Naive thymus-derived CD8-positive, alpha-beta T cell (primary cell): ENCODE measurements at places on chromosomes 6 and 20. TPM values are rescaled to one million over a fixed set of nuclear protein-coding genes. Genes with fewer than 3 reads are reported as not detected.

The RAD21L1 gene
- polyA plus RNA-seq, result not detected

The CALHM4 gene
- polyA plus RNA-seq, result not detected

The SLC26A8 gene
- not detected for polyA plus RNA-seq

The SEMG1 gene
- not detected for polyA plus RNA-seq

The FBXO5 gene
- 5.9 TPM for polyA plus RNA-seq

The RSPO3 gene
- not detected for polyA plus RNA-seq

The BCAS4 gene
- 51.5 TPM for polyA plus RNA-seq

The POM121L2 gene
- polyA plus RNA-seq, result not detected

The HNF4A gene
- polyA plus RNA-seq, result not detected

The SLC17A2 gene
- not detected for polyA plus RNA-seq

The CAPN11 gene
- polyA plus RNA-seq, result not detected

The PTCHD4 gene
- not detected for polyA plus RNA-seq

The OOEP gene
- polyA plus RNA-seq, result 0.60 TPM

The OPRM1 gene
- not detected for polyA plus RNA-seq

The SCUBE3 gene
- 0.06 TPM for polyA plus RNA-seq

The TM9SF4 gene
- polyA plus RNA-seq, result 43.4 TPM

The RBBP8NL gene
- polyA plus RNA-seq, result not detected

The B3GALT4 gene
- polyA plus RNA-seq, result 14.5 TPM

The REV3L gene
- polyA plus RNA-seq, result 3.2 TPM

The FAM50B gene
- 12.7 TPM for polyA plus RNA-seq

The NRSN1 gene
- not detected for polyA plus RNA-seq

The ADA gene
- polyA plus RNA-seq, result 38.2 TPM

The PACRG gene
- 0.34 TPM for polyA plus RNA-seq

The ASIP gene
- not detected for polyA plus RNA-seq

The C4A gene
- not detected for polyA plus RNA-seq

The RIMS1 gene
- polyA plus RNA-seq, result not detected

The C6orf141 gene
- polyA plus RNA-seq, result not detected

The ENPP5 gene
- polyA plus RNA-seq, result 1.4 TPM

The LY86 gene
- 6.0 TPM for polyA plus RNA-seq

The CFAP206 gene
- polyA plus RNA-seq, result not detected

The ZNF831 gene
- 5.9 TPM for polyA plus RNA-seq

The WFDC5 gene
- not detected for polyA plus RNA-seq

The SNX5 gene
- polyA plus RNA-seq, result 58.6 TPM

The CST4 gene
- polyA plus RNA-seq, result not detected

The NOX3 gene
- polyA plus RNA-seq, result not detected

The ELOVL4 gene
- 1.5 TPM for polyA plus RNA-seq

The CYP39A1 gene
- not detected for polyA plus RNA-seq

The TNFAIP3 gene
- polyA plus RNA-seq, result 139 TPM

The OXT gene
- 2.2 TPM for polyA plus RNA-seq

The SCRT2 gene
- polyA plus RNA-seq, result not detected

The PEDS1 gene
- polyA plus RNA-seq, result 13.0 TPM

The RAET1E gene
- not detected for polyA plus RNA-seq

The ULBP1 gene
- polyA plus RNA-seq, result not detected

The DUSP22 gene
- 40.1 TPM for polyA plus RNA-seq

The SNAI1 gene
- polyA plus RNA-seq, result not detected

The SLC17A3 gene
- 0.35 TPM for polyA plus RNA-seq

The RBCK1 gene
- polyA plus RNA-seq, result 82.2 TPM

The SLC35B2 gene
- polyA plus RNA-seq, result 31.9 TPM

The CDSN gene
- polyA plus RNA-seq, result not detected
